ENCODE measurements at places on chromosomes 7 and 10.

GRCh38 chr10:113369365-113369694 lies 183.5 kb upstream of the HABP2 start:
- no peak for DNase-seq

DNA sequence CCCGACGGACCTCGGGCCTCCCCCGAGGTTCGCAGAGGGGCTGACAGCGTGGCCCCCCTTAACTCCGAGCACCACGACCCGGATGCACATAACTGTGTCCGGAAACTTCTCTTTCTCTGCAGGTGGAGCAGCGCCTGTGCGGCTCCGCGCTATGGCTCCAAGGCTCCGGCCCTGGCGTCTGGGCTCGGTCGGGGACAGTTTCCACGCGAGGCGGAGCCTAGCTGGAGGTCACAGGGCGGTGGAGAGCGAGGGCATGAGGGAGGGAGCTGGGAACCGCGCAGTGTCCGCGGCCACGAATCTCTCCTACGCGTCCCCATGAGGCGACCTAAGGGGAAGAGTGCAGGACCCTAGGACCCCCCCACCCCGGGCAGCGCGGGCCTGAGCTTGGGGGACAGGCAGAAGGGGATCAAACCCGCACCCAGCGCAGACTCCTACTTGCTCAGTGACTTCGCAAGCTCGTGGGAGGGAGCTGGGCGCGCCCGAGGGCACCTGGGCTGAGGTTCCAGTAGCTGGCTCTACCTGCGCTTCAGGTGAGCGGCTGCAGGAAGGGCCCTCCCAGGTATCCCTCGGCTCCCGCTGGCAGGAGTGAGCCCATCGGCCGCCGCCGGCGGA lies 8.6 kb upstream of the MNX1 start:
- DNase-seq = no peak

GRCh38 chr10:27949528-27950241 lies 49.2 kb downstream of the ODAD2 start:
- DNase-seq = no peak

DNA sequence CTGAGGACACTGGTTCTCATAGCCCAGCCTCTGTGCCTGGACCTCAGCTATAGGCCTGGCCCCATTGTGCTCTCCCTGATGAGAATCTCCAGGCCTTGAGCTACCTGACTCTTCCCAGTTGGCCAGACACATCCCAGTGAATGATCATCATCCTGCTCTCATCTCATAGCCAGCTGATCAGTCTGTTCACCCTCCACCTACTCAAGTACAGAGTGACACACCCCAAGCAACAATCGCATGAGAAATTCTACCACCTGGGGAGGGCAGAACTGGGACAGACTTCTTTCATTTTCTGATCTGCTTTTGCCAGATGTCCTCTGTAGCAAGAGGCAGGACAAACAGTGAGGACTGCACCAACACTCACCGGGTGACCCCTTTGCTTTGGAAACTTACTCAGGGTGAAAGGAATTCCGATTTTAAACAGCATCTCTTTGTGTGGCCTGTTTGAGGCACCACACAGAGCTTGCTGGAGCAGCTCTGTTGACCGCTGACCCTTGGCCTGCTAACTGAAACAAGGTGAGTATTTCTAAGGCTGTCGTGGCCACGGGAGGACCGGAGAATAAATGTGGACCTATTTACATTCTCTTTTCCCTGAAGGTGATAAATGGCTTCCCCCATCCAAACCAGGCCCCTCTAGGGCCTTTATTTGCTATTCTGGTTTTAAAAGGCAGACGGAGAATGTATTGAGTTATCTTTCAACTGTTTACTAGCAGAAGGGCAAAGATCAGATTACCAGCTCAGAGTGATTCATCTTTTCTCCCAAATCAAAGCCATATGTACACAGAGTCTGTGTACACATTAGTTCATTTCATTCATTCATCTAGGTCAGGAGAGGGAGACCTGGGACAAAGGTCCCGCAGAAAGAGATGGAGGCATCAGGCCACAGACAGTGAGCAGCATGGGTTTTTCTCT lies 181.4 kb upstream of the TNS3 start:
- DNase-seq = no peak

DNA sequence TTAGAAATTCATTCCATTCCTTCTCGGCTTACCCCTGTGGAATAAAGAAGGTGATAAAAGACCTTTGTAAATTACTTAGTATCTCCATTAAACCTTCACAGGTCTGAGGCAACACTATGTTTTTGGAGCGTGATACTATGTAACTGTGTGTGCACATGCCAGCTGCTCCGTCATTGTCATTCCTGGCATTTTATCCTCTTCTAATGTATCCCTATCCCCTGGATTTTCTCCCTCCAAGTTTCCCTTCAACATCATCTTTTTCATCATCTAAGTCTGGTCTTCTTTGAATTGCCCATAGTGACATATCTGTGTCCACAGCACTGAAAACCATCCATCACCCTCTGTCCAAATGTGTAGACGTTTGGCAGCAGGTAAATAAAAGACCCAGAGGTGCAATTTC lies 125.7 kb downstream of the TEX36 start:
- no peak for DNase-seq

- no peak for DNase-seq
These were observed 10.3 kb downstream of the NPTX2 start for GRCh38 chr7:98627413-98627790.

GRCh38 chr10:71302874-71303568 lies 16.0 kb upstream of the SLC29A3 start:
- no peak for DNase-seq

DNA sequence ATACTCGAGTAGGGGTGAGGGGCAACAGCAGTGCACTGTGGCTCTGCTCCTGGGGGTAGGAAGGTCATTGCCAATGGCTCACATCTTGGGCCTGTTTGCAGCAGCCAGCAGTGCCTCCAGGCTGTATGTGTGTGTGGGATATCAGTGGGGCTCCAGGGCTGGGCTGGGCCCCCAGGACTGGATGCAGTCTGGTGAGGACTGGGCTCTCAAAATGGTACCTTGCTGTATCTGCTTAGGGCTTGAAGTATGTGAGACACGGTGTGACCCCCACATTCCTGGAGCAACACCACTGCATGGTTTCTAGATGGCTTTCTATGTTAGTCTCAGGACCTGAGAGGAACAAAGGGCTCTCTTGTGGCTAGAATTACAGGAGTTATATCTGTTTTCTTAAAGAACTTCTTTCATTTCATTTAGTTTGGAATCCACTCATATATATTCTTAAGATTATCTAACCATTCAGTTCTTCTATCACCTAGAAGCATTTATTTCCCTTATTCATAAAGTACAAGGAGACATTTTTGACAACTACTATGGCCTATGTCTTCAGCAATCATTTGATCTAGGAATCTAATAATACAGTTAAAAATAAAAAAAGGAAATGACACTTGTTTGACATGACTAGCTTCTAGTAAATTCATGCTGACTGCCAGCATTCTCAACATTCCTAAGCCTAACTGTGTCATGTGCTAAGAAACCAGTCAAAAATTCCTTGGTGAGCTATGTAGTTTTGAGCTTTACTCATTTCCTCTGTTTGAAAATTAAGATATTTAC lies 443.2 kb upstream of the SEMA3A start:
- no peak for DNase-seq

GRCh38 chr7:95240921-95241320 lies 83.4 kb downstream of the PON1 start:
- DNase-seq = no peak

- DNase-seq = no peak
These were observed 5.8 kb downstream of the ITPRIP start for GRCh38 chr10:104332243-104333031.

- no peak for DNase-seq
These were observed 80.3 kb downstream of the LRRC17 start for GRCh38 chr7:102992938-102993717.

DNA sequence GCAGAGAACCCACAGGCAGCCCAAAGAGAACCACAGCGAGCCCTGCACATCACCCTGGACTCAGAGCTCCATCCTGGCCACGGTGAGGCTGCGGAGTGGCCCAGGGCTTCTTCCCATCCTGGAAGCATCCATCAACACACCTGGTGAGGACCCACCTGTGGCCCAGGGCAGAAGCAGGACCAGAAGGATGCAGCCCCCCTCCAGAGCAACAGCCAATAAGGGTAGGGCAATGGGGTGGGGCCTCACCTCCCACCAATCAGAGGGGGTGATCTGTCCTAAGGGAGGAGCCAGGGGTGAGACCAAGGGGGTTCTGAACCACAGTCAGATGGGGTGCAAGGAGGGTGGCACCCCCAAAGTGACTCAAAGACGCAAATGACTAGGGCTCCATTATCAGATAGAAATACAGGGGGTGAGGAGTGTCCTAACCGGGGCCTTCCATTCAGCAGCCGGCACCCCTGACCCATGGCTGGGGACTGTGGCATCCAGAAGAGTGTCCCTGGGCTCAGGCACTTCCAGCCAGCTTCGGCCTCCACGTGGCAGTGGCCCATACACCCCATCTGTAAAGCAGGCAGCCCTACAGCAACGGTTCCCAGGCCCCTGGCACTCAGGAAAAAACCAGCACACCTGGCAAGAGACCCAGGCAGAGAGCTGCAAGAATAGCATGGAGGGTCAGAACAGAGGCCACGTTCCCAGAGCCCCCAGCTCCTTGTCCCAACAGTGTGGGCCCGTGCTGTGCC lies 36.9 kb downstream of the STK32C start:
- no peak for DNase-seq

GRCh38 chr7:157466867-157467261 lies 130.1 kb downstream of the DNAJB6 start:
- DNase-seq = no peak

DNA sequence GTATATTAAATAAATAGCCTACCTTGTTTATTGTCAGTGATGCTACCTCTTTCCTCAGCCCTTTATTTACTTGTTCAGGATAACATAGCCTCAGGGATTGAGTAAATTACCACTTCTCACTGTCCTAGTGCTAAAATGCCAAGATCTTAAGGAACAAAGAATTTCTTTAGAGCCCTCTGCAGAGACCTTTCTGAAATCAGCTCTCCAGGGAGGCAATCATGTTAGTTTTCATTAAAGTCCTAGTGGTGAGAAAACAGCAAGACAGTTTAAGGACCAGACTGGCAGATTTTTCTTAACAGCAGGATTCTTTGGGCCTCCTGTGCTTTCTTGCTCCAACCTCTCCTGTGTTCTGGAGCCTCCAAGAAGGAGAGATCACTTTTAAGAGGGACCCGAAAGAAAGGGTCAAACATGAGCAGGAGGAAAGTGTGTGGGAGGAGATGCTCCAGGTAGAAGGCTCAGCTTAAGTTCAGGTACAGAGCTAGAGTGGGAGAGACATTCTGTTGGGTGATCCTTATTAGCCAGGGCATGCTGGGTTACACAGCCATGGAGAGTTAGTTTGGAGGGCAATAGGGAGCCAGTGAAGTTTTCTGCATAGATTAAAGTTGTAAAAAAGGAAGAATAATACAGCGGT lies 1.2 kb upstream of the PLCE1 start:
- no peak for DNase-seq

- DNase-seq = no peak
These were observed 20.5 kb downstream of the GRID1 start for GRCh38 chr10:86345859-86346798.

GRCh38 chr10:56012101-56012500 lies 349.0 kb downstream of the ZWINT start:
- DNase-seq = no peak

- DNase-seq = no peak
These were observed 3.5 kb downstream of the EGFR start for GRCh38 chr7:55022002-55022985.

DNA sequence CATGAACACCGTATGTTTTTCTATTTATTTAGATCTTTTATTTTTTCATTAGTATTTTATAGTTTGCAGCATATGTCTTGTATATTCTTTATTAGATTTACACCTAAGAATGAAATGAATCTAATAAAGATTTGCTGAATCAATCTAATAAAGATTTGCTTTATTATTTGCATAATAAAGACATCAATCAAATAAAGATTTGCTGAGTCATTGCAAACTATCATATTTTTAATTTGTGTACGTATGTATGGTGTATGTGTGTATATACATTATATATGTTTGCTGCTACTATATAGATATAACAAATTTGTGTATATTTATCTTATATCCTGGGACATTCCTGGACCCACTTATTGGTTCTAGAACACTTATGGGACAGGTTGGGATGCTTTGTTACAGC lies 147.5 kb downstream of the PTN start:
- DNase-seq = no peak

- no peak for DNase-seq
These were observed 35.9 kb upstream of the INHBA start for GRCh38 chr7:41738806-41739205.

DNA sequence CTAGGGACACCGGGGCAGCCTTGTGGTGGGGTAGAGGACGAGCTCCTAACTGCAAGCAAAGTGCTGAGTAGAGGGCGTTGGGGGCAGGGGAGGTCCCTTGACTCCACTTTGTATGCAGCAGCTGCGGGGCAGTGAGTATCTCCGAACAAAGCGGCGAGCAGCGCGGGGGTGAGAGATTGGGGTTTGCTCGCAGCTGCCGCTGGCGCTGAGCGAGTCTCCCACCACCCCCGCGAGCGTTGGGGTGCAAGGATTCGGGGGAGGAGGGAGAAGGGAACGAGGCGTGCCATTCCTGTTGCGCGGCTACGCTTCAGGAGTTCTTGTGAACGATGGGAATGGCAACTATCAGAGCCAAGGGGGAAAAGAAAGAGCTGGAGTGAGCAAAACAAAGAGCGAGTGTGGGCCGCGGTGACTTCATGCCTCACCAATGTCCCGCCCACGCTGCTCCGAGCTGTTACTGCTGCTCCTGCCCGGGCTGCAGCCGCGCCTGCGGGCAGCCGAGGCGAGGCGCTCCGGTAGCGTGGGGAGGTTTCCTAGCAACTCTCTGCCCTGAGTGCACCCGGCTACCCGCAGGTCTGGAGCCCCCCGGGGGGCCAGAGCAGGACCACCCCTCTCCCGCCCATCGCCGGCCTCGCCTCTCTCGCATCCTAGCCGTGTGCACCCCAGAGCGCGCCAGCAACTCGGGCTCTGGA lies at the start of gene ITGB8:
TSS of gene ITGB8 (plus strand) at position 662 of the 689 bp plus-strand sequence. CDS start 907 bp downstream, outside the sequence.
- peak; percentile 65 for DNase-seq

DNA sequence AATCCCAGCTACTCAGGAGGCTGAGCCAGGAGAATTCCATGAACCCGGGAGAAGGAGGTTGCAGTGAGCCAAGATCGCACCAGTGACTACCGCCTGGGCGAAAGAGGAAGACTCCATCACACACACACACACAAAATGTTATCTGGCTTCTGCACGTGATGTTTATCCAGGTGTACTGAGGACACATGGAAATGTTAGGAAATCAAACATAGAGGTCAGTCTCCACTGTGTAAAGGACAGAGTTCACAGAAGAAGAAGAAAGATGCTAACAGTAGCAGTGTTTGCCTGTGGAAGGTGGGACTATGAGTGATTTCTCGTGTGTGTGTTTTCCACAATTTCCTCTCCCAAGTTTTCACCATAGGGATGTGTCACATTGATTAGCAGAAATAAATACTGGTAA lies 256.9 kb downstream of the ELMO1 start:
- no peak for DNase-seq

DNA sequence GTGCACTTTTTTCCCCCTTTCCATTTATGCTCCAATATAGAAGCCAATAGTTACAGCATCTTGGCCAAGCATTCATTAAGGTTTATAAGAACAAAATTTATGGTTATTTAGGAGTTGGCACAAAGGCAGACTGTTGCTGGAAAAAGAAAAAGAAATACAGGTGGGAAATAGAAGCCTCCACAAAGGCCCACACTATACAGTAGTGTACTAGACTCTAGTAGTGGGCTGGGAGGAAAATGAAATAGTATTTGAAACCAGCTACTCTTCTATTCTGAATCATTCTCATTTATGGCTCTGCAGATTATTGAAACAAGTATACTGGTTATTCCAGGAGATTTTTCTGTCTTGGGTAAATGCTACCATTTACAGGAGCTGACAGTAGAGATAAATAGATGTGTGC lies 80.9 kb upstream of the CDK6 start:
- DNase-seq = no peak
